Neural progenitor cell (in vitro differentiated cells): ENCODE measurements at places on chromosomes 2 and 18. TPM values are rescaled to one million over a fixed set of nuclear protein-coding genes. Genes with fewer than 3 reads are reported as not detected.

- DNase-seq, result no peak
Measured at GRCh38 chr2:120474486-120474885, 128.6 kb downstream of the INHBB start.

DNA sequence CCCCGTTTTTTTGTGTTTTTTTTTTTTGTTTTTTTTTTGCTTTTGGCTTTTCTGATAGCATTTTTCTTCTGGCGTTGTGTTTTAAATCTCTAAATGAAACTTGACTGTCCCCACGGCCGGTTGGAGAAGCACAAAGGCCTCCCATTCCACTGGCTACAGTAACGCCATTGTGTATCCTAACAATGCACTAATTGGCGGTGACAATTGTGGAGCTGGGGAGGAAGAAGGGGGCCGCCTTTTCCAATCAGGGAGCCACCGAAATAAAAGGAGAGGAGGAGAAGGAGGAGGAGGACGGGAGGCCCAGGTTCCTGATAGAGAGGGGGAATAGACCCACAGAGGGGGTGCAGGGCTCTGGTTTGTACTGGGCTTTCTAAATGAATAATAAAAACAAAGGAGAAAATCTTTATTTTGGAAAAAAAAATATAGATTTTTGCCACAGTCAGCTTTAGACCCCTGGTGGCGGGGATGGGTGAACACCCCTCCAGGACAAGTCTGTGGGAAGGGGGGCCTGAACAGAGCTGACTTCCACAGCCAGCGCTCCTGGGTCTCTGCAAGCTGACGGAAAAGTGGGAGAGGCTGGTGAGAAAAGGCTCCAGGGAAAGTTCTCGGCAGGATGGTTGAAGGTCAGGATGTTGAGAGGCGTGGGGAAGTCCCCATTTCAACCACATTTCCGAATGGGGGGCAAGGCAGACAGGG is 43.7 kb upstream of the FZD5 start:
- peak; percentile 96 for DNase-seq

- no peak for DNase-seq
Measured at GRCh38 chr2:218904176-218904575, 23.5 kb downstream of the WNT10A start.

DNA sequence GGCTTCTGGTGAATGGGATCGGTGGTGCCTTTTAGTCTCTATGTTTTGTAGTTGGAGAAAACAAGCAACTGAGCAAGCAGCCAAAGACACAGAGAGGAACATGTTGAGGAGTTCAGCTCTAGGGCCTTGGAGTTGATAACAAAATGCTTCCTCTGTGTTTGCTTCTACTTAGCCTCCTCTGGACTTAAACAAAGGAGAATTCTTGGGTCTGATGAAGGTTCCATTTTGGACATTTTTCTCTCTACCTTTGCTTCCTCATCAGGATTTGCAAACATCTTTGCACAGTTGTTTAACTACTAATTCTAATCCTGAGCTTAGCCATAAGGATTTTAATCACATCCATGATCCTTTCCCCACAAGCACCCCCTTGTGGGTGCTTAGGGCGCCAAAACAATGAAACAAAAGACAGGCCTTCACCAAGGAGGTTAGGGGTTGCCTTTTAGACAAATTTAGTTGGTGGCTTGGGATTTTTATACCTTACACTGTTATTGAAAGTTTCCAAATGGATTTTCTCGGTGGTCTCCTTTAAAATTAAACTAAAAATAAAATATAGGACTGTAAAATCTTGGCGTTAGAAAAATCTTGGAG is 148.5 kb upstream of the SATB2 start:
- DNase-seq, result peak; percentile 39

DNA sequence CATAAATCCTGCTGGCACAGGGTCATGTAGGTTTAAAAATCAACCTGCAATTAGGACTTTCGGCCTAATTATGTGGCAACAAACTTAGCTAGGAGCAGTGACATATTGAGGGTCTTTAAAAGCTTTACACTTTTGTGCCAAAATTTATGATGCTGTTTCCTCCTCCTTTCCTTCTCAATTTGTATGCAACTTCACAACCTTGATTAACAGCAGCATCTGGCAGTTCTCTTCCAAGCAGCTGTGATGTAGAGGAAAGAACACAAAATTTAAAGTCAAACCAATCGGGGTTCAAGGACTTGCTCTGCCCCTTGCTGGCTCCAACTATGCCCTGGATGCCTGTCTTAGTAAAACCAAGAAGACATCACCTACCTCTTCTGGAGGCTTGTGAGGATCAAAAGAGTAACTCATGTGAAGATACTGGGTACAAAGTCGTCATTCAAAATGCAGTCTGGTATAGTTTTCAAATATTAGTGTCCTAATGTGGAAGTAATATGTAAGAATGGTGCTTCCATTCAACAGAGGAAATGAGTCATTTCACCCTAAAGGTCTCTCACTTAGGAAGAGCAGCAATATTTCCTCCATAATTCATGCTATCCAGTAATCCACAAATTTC is 94.7 kb downstream of the ANKRD44 start:
- DNase-seq, result no peak

DNA sequence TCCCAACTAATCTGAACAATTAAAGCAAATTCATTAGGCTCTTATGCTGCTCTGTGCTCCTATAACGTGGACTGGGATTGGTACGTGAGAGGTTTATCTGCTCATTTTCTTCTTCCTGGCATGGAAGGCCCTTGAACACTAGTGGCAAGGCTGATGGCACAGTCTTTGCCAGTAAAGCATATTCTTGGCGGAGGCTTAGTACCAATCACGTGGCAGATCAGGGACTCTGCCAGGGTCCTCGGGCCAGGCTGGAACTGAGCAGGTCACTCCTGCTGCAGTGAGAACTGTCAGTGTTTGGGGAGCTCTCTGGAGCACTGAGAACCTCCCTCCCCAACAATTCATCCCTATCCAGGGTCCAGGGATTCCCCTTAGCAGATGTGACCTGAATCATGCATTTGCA is 3.7 kb upstream of the ALPK2 start:
- no peak for DNase-seq

DNA sequence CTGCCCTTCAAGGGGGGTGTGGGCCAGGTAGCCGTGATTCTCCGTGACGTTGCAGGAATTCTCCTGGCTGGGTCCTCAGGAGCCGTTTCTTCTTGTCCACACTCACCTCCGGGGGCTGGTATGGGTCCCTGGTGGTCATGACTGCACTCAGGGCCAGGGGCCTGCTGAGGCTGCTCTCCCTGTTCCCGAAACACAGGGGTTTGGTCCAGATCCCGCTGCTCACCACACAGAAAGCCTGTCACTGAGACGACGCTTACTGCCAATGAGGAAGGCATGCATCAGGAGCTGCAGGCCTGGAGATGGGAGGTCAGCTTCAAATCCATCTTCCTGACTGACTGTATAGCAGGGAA is 160.7 kb downstream of the RTP5 start:
- DNase-seq, result no peak

GRCh38 chr2:224209555-224210285 is 170.6 kb upstream of the SERPINE2 start:
- no peak for DNase-seq

- no peak for DNase-seq
Measured at GRCh38 chr2:96163415-96163767, 18.2 kb upstream of the DUSP2 start.

The AQP12A gene
- not detected in 2 replicates for total RNA-seq

DNA sequence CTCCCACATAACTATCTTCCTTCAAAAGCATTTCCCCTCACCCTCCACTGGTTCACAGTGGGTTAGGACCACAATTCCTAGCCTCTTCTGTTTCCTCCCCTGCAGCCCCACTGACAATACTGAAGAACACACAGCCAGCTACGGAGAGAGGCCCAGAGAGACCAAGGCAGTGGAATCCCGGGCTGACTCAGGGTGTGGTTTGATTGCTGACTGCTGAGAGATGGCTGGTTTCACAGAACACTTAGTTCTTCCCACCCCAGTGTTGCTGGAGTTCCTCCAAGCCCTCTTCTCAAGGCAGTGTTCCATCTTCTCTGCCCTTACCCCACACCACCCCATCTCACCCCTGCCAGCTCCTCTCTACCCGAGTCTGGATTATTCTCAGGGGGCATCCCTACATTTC is 43.3 kb upstream of the ZFP36L2 start:
- DNase-seq, result no peak

The CCDC85A gene
- total RNA-seq, result 0.34 and 0.43 TPM in 2 replicates

The PRKCE gene
- total RNA-seq, result 2.9 and 4.1 TPM in 2 replicates

GRCh38 chr18:34321066-34321465 is 96.4 kb upstream of the NOL4 start:
- no peak for DNase-seq

The ANAPC1 gene
- 50.9 and 81.7 TPM in 2 replicates for total RNA-seq
